ENCODE measurements at places on chromosomes 16 and 17.

DNA sequence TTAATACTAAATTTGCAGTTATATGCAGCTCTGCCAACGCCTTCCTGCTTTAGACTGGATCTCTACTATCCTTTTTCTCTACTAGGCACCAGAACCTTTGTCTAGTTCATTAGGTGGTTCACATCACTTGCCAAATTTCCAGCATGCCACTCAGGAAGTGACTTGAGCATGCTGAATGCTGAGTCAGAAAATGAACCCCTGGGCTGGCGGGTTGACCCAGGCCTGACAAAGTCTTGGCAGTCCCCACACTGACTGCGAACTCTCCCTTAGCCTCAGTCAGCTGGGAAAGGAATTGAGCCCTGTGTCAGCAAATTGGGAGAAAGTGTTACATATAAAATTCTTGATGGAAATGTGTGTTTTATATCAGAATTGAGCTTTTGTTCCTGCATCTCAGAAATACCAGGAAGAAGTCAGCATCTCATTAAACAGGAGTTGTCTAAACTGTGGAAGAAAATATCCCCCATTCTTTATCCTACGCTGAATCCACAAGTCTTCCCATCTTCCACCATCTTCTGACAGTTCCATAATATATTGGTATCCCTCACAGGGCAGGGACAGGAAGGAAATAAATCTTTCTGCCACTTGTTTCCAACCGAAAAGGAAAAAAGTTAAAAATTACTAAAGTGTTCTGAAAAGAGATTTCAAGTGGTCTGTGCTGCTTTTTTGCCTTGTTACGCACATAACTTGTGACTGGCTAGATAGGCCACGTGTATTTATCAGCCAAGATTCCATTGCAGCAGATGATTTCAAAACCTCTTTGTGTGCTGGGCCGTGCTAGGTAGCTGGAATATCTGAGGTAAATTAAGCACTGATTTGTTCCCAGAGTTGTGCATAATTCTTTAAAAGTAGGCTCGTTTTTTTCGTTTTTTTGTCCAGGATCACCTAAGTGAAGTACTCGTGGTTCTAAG, 16.7 kb upstream of the SLC12A3 start:
- no peak for DNase-seq

DNA sequence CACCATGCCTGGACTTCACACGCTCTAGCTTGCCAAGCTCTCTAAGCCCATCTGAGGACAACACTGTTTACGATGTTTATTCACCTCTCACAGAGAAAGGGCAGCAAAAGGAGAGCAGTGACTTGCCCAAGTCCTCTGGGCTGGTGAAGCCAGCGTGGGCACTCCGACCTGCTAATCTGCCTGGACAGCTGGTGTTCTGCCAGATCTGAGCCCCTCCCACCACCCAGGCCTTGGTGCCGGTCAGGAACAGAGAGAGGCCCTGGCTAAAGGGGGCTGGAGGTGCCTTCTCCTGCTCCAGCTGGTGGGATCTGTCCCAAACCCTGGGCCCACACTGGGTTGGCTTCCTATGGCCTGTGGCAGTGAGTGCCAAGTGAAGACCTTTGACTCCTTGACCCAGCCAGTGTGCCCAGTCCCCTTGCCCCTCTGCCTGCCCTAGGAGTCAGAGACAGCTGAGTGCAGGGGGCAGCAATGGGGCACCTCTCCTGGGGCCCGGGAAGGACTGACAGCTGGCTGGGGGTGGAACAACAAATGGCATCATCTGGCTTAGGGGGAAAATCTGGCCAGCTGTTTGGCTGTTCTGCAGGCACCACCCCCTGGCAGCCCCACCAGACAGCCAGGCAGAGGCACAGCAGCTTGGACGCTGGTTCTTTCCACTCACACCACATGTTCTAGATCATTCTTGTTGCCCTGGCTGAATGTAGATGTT, 1.8 kb upstream of the SLC4A1 start:
- no peak for DNase-seq

- no peak for DNase-seq
These were observed 12.9 kb downstream of the IL21R start for GRCh38 chr16:27414788-27415431.

- DNase-seq = no peak
These were observed 946 bp downstream of the OSGIN1 start for GRCh38 chr16:83953796-83954576.

DNA sequence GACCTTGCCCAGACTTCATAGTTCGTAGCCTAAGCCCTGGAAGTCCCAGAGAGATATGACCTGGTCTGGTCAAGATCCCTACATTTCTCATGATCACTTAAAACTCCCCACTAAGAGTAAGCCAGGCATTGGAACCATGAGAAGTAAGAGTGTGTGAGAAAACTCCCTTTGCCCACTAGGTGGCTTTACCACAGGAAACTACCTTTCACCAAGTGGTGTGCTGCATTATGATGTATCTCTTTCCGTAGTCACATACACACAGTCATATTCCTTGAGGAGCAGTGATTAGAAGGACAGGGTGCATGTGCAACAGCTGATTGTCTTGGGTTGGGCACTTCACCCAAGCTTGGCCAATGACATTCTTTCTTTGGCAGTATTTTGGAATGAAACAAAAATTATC, 639.3 kb downstream of the KCNJ2 start:
- no peak for DNase-seq

- no peak for DNase-seq
These were observed 5.9 kb upstream of the COL1A1 start for GRCh38 chr17:50207315-50207714.

DNA sequence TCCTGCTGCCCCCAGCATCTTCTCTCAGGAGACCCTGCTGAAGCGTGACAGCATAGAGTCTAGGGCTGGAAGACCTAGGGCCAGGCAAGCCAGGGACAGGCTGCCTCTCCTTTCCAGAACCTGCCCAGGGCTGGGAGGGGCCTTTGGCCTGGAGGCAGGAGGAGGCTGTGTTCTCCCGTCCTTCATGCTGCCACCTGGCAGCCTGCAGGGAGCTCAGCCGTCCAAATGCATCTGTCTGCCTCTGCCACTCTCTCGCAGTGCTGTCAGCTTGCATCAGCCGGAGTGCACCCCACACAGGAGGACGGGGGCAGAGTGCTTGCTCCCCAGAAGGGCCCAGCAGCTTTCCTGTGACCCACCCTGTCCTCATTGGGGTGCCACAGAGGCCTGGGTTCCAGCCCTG, 31.3 kb downstream of the ARHGAP23 start:
- DNase-seq = no peak

- no peak for DNase-seq
These were observed 28.5 kb downstream of the TMEM98 start for GRCh38 chr17:32956240-32956970.

DNA sequence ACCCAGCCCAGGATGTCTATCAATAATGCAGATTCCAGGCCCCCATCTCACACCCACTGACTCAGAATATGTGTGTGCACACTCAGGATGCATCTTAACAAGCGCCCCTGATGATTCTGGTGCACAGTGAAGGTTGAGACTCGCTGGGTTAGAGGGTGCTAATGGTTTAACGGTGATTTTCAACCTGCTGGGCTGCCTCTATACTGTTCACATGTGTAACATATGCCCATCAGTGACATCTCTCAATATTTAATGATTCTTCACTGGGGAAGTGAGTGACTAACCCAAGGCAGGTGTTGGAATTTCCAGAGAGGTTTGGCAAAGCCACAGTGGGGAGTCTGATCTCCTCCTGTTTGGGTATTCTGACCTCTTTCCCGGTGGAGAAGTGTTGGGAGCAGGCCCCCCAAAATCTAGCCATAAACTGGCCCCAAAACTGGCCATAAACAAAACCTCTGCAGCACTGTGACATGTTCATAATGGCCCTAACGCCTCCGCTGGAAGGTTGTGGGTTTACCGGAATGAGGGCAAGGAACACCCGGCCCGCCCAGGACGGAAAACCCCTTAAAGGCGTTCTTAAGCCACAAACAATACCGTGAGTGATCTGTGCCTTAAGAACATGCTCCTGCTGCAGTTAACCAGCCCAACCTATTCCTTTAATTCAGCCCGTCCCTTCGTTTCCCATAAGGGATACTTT, 4.1 kb upstream of the DOC2B start:
- no peak for DNase-seq

GRCh38 chr17:66445229-66445628, 142.8 kb downstream of the PRKCA start:
- no peak for DNase-seq

- no peak for DNase-seq
These were observed 13.5 kb downstream of the PSMD7 start for GRCh38 chr16:74309789-74310781.

DNA sequence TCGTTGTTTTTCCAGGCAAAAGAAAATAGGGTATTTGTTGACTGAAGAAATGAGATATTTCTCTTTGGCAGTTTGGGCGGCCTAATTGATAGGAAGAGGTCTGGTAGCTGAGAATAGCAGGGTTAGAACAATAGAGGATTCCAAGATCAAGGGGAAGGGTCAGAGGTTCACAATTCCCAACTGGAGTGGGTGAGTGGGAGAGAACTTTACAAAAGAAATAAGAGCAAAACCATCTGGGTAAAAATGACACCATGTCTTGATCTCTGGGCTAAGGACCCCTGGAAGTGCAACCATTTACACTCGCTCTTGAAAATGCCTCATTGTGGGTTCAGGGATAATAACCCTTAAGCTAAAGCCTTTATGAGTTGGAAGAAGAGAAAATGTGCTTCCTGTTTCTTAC, 180.5 kb downstream of the CDH13 start:
- DNase-seq = no peak

GRCh38 chr17:77358801-77359200, 218.0 kb downstream of the SEC14L1 start:
- DNase-seq = no peak

DNA sequence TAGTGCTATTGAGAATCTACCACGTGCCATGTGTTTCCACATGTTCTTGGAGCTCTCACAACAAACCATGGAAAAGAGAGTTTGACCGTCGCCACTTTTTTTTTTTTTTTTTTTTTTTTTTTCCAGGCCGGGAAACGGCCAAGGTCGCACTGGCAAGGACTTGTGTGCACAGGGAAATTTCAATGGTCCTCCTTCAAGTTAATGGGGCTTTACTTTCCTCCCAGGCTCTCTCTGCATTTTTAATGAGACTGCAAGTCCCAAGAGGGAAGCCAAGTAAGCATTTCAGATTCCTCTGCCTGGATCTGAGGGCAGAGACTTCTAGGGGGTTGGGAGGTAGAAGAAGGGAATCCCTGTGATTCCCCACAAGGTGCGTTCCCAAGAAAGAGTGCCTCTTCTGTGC, 94.7 kb upstream of the MPHOSPH6 start:
- no peak for DNase-seq

- DNase-seq = no peak
These were observed 123.6 kb upstream of the CRHR1 start for GRCh38 chr17:45660474-45660873.

DNA sequence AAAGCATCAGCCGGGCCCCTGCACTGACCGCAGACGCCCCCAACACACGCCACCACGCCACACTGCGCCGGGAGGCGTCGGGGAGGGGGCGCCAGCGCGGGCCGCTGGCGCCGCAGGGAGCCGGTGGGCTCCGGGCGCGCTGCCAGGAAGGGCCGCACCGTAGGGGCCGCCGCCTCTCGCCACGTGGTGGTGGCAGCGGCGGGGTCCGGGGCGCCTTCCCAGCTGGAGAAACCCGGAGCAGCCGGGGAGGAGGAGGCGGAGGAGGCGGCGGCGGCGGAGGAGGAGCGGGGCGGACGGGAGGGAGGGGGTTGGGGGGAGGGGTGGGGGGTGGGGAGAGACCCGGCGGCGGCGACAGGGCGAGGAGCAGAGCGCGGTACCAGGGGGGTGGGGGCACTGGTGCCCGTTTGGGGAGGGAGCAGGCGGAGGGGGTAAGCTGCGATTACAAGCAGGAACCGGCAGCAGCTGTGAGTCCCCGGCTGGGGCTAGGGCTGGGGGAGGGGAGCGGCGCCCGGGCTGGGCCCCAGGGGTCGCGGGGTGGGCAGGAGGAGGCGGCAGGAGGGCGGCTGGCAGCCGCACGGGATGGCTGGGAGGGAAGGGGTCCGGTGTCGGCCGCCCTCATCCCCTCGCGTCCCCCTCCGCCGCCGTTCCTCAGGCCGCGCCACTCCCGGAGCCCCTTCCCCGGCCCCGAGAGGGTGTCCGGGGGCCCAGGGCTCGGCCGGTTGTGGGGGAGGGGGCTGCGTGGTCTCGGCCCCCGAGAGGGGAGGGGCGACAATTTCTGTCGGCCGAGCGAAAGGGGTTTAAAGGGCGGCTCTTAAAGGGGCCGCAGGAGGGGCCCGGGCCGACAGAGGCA, at the start of gene TBKBP1:
Gene TBKBP1 (plus strand): TSS at position 431 of the 850 bp plus-strand sequence. CDS start 1,952 bp downstream, outside the sequence.
- no peak for DNase-seq

DNA sequence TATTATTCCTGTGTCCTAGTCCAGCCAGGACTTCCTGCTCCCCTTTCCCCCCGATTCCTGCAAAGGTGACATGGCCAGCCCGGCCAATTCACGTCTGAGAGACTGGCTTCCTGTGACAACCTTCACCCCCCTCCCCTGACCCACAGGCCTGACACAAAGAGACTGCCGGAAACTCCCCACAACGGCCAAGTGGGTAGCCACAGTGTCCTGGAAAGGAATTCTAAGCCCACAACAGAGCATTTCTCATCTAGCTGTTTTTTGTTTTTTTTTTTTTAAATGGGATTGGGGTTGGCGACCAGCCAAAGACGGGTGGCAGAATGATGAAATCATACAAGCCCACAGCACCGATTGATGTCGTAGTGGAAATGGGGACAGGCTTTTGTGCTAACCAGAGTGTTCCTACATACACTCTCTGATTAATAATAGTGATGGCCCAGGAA, 2.8 kb upstream of the XAF1 start:
- DNase-seq = no peak

GRCh38 chr16:30983289-30983889, 1.6 kb upstream of the HSD3B7 start:
- no peak for DNase-seq

DNA sequence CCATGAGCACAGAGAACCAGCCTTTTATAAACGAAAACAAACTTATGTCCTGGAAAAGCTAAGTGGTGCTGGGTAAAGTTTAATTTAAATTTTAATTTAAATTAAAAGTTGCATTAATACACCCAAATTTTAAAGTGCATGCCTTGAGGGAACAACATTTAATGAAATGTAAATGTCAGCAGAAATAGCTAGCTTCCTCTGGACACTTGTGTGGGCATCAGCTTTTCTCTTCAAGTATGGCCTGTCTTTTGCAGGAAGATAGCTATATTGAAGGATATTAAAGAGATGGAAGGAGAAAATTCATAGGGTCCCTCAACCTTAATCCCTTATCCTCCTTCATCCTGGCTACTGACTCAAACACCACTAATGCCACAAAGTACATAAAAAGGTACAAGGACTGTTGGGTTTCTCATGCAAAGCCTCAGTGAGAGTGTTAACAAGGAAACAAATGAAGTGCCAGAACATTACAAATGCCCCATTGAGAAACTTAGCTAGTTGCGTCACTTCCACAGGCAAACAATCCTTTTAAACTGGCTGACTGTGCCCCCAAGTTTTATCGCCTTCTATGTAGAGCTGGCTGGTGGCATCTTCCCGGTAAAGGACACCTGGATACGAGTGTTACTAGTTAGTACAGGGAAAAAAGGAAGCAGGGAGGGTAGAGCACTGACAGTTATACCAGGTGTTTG, 14.1 kb downstream of the PHF12 start:
- no peak for DNase-seq

- DNase-seq = no peak
These were observed 16.8 kb downstream of the IL4R start for GRCh38 chr16:27330542-27330941.

DNA sequence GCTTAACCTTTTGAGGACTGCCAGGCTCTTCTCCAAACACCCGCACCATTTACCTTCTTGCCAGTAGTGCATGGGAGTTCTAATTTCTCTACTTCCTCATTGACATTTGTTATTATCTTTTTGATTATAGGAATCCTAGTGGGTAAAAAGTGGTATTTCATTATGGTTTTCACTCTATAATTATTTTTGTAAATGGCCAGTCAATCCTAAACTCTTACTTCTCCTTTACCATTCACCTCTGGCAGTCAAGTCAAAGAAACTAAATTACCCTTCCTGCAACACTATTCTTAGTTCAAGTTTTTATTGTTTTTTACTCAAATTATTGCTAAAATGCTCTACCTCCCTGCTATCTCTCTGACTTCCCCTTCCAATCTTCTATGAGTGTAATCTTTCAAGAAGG, 29.8 kb upstream of the ANKFY1 start:
- no peak for DNase-seq

Measured in stimulated activated CD8-positive, alpha-beta memory T cell treated with anti-CD3 and anti-CD28 coated beads, Interleukin-4, amount 100 ng/mL, for 1 hour (primary cell).